ENCODE measurements at places on chromosomes 11 and 22.

DNA sequence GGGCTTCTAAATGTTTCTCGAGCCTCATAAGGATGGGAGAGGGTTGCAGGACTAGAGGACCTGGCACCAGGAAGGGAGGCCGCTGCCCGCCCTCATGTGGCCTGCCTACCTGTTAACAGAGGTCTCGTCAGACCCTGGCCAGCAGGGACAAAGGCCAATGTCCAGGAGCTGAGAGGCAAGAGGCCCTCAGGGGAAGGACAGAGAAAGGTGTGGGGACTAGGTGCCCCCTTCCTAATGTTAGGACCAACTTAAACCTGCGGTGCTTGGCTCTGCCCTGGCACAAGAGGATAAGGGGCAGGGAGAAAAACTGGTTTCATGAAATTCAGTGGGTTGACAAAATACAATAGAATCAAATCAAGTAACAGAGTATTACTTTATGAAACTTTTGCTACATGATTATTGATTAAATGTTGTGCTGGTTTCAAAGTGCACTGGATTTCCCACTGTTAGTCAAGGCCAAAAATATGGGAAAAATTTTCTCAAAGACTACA is 20.0 kb upstream of the SYT12 start:
- DNase-seq, result no peak

DNA sequence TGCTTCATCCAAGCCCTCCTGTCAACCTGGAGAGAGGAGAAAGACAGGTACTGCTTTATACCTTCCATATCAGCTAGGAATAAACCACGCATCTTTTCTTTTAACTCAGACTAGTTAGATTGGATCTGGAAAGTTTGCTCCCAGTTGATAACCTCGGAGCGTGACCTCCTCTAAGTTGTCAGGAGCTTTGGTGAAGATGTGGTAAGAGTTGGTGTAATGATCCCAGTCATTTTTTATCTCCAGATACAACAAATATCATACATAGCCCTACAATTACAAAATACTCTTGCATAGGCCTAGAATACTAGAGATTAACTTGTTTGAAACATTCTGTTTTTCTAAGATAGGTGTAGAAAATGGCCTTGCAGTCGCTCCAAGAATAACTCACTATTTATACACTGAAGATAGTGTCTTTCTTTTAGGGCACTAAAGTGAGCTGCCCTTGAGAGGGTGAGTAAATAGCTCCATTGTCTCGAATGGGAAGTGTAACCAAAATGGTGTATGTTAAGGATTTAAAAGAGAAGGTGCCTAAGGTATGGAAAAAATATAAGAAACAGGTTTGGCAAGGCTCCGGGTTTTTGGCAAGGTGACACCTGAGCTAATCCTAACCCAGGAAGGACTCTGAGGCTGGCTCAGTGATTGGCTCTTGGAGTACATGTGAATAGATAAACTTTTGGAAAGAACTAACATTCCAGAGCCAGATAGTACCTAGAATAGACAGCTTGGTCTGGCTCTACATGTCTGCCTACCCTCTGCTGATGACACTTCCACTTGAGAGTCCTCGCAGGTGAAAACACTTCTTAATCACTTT is 59.4 kb downstream of the GLYATL1 start:
- no peak for DNase-seq

DNA sequence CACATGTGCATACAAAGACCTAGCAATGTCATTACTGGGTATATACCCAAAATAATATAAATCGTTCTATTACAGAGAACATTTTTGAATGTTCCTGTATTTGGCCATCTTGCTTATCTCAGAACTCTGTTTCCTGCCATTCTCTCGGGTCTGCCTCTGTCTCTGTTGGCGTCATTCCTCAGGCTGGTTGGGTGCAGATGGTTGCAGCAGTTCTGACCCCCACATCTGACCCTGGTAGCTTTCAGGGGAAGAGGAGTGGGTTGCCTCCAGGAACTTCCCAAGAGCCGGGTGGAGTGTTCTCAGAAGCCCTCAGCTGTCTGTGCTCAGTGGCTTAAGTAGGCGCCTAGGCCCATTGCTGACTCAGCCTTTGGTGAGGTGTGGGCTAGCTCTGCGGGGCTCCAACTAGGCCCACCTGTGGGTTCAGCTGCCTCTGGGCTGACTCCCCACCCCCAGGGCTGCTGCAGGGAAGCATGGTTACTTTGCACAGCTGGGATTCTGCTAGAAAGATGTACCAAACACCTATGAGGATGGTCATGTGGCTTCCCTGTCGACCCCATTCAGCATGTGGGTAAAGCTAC is 114.0 kb downstream of the TBC1D22A start:
- DNase-seq, result no peak

DNA sequence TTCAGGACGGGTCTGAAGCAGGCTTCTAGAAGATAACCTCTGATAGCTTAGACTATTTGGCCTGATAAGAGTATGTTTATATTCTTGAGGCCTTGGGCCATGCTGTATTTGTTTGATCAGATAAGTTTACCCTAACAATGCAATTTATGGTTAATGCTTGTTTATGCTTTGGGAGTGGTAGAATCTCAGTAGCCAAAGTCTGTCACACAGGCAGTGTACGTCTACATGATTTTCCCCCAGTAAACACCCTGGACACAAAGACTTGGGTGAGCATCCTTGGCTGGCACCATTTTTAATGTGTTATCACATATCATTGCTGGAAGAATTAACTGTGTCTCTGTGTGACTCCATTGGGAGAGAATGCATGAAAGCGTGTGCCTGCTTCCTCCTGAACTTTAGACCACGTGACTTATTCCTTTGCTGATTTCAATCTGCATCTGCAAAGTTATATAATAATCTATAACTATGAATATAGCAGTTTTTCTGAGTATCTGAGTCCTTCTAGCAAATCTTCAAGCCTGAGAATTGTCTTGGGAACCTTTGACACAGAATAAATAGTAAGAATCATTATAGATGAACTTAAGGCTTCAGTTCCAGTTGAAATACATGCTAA is 172.4 kb downstream of the CASP12 start:
- DNase-seq, result no peak

DNA sequence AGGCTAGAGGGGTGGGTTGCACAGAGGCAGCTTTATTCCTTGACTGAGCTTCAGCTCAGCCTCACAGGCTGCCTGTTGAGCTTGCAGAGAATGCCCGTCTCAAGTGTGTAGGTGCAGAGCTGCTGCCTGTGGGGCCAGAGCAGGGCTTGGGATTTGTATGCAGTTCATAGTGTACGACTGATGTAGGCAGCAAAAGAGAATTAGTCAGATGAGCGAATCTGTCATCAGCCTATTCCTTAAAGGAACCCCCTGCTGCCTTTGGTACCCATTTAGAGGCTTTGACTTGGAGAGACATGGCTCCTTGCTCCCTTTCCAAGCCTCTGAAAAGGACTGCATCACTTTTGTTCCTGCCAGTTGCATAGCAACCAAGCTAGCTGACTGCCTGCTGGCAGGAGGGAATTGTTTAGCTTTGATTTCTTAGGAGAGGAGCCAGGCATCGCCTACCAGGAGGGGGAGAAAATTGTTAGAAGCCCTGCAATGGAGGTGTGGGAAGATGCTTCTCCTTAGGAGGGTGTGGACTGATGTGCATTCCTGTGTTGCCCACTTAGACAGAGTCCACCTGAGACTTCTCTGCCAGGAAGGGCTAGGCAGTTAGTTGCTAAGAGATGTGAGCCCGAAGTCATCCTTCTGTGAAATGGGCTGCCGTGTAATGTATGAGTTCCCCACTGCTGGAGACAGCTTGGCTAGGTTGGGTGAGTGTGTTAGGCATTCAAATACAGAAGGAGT is 10.9 kb downstream of the ACO2 start:
- no peak for DNase-seq

DNA sequence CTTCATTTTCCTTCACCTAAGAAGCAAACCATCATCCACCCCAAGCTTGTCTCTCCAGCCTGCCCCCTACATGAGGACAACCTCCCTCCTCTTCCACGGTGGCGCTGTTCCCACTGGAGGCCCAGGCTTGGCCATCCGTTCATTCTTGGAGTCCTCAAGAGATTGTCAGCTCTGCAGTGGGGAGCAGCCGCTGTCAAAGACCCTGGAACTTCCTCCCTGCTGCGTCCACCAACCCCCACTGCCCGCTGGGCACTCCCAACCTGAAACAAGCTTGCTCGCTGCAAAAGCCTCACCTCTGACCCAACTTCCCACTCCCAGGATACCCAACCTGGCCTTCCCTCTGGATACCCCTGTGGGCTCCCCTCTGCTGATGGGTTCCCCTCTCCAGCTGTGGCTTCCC is 10.4 kb upstream of the CD81 start:
- no peak for DNase-seq

- DNase-seq, result no peak
These were observed 16.7 kb downstream of the CLDN5 start for GRCh38 chr22:19507534-19507861.

GRCh38 chr11:116530705-116531104 is 242.1 kb downstream of the BUD13 start:
- no peak for DNase-seq

- no peak for DNase-seq
These were observed 16.6 kb downstream of the TST start for GRCh38 chr22:37002633-37003032.

DNA sequence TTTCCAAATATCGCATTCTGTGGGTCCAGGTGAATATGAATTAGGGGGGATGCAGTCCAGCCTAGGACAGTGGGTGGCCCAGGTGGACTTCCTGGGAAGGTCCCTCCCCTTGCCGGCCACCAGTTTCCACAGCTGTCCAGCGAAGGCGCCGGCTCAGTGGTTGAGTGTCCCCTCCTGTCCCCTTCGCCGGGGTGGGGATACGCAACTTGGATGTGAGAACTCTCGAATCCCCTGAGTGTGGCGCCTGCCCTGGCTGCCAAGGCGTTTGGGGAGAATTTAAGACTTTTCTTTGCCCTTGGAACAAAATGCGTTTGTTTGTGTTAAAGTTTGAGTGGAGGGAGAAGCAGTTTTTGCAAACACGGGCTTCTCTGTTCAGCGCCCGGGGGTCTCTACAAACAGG is 123.7 kb downstream of the KCNQ1OT1 start:
- DNase-seq, result no peak

GRCh38 chr22:43789452-43789851 is 22.7 kb downstream of the EFCAB6 start:
- DNase-seq, result no peak

DNA sequence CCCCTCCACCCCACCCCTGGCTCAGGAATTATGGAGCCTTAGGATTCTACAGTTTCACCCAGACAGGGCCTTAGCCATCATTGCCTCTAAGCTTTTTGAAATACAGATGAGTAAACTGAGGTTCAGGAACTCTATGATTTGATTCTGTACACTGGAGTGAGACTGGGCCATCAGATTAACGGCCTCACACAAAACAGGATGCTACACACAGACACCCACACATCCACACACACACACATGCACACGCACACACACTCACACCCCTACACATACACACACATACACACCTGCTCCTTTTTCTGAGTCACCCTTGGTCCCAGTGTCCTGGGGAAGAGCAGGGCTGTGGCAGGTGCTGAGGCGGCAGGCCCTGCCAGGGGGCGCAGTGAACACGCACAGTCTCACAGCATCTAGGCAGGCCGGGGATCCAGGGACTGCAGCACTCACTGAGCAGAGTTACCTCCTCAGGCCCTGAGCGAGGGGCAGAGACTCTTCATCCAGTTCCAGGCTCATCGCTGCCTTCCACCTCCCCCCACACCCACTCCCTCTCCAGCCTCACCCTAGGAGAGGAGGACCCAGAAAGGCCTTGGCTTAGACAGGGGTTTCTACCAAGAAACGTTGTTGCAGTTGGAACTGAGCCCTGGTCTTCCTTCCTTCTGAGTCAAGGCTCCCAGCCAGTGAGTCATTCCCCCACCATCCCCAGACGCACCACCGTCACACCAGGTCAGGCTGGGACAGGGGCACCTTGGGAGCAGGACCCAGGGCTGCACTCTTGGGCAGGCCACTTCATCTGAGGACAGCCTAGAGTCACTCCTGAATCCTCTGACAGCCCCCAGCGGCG is 89.8 kb upstream of the PARVA start:
- no peak for DNase-seq

GRCh38 chr22:25843660-25844405 is 101.8 kb downstream of the MYO18B start:
- DNase-seq, result no peak

DNA sequence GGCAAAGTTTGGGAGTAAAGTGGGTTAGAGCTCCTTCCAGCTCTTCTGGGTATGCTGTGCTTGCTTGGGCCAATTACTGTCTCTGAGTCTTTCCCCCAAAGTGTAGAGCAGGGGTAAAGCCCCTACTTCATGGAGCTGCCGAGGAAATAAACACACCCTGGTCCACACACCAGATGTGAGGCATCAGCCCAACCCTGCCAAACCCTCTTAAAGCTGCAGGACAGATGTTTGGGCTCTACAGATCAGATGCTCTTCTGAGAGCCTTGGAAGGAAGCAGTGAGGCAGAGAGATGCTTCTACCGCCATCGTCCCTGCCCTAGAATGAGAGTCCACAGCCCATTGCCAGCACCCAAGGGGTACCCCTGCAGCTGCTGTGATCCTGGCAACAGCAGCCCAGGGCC is 64.7 kb downstream of the ELFN2 start:
- DNase-seq, result no peak

GRCh38 chr11:83259559-83259958 is 26.6 kb downstream of the CCDC90B start:
- DNase-seq, result no peak

DNA sequence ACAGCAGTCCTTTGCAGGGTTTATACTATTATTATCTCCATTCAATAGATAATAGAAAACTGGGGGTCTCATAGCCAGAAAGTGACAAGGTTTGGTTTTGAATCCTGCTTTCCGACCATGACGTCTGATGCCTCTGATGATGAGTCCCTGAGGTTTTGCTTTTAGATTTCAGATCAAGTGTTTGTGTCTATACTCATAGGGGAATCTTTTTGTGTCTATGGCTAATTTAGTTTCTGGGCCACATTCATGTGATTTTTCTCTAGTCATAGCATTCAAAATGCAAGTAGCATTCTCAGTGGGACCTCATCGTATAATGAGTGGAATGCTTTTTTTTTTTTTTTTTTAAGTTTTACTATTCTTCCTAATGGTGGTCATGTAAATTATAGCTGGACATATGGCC is 72.9 kb downstream of the TNRC6B start:
- no peak for DNase-seq

DNA sequence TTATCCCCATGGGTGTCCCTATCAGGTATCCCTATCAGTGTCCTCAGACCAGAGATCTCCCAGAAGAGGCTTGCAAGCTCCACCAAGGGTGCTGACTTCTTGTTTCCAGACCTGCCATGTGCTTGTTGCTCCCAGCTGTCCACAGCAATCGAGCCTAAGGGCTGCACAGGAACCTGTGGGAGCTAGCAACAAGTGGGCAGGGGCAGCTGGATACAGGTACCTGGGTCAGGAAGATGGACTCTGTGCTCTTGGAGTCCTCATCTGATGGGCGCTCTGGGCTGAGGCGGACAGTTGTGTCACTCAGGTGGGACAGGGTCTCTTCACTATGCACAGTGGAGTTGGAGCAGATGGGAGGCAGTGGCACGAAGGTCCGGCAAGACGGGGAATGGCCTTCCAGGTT is 99.2 kb downstream of the RNF169 start:
- DNase-seq, result no peak

DNA sequence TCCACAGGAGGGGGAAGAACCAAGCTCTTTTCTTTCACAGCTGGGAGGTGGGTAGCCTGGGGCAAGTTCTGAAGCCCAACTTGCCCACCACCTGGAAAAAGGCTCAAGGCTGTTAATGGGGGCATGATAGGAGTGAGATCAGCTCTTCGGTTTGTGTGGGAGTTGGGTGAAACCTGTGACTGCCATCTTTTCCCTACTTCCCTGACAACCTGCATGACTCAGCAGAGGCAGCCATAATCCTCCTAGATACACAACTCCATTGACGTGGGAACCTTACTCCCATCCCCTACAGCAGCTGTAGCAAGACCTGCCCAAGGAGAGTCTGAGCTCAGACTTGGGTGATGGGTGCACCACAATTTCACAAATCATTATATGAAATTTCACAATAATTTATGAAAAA is 13.3 kb upstream of the OOSP4B start:
- no peak for DNase-seq
